ENCODE measurements at places on chromosomes 16 and 17.

DNA sequence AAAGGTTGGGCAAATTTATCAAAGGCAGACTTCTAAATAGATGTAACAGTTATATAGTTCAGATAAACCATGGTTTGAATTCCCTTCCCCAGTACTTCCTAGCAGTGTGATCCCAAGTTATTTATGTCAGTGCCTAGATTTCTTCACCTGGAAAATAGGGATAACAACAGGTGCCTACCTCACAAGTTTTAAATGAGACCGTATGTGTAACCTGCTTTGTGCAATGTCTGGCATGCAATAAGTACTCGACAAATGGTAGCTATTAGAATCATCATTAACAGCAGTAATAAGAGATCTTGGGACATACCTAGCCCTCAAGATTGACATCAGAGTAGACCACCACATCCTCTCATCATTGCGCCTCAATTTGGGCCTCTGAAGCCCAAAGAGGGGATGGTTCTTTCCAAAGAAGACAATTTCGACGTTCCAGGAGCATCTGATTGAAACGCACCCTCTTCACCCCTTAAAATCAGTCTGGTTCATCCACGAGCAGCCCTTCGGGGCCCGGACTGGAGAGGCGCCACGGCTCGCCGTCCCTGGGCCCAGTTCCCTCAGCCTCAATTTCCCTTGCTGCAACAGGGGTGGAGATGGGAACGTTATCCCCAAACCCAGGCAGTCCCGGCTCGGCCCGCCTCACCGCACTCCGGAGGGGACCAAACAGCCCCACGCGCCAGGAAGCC is 541 bp downstream of the ACACA start:
- DNase-seq, result no peak

- DNase-seq, result no peak
These were observed 5.4 kb downstream of the GFOD2 start for GRCh38 chr16:67713647-67714273.

DNA sequence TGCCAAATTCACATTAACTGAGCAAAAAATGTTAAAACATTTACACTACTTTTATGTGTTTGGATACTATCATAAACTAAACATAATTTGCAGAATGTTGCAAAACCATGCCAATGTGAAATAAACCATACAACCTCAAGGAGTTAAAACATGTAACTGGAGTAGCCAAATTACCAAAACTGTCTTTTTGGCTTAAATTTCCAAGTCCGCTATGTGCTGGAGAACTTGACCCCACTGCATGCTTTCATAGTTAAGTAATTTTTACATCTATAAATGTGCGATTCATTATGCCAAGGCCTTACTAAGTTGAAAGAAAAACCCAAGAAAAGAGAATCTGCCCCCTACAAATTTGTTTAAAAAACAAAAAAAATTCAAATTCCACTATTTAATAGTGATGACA is 28.2 kb downstream of the BRD7 start:
- no peak for DNase-seq

GRCh38 chr16:9260666-9261065 is 169.2 kb downstream of the HAPSTR1 start:
- no peak for DNase-seq
